Stimulated activated CD4-positive, alpha-beta T cell treated with anti-CD3 and anti-CD28 coated beads, Interleukin-4, amount 100 ng/mL, for 24 hours (primary cell): ENCODE measurements at places on chromosomes 2 and 18.

DNA sequence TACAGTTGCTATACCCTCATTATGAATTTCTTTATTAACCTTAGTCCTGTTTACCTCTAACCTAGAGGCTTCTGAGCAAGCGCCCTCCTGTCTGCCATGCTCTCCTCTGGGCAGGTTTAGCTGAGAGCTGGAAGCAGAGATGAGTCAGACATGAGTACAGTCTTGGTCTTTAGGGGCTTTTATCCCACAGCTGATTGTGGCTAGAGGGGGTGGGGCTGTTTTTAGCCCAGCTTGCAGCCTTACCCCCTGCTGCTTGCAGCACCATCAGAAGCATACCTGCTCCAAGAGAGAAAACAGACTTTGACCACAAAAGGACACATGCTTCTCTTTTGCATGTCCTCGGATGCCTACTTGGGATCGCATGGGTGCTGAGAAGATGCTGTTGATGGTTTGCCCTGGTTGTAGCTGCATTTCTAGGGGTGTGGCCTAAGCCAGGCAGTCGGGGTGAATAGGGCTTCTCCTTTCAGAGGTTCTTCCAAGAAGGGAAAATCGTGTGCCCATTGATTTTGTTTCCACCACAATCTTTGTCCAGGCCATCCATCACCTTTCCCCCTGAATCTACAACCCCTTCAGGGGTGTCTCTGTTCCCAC is 115.0 kb upstream of the LGALSL start:
- DNase-seq, result no peak

DNA sequence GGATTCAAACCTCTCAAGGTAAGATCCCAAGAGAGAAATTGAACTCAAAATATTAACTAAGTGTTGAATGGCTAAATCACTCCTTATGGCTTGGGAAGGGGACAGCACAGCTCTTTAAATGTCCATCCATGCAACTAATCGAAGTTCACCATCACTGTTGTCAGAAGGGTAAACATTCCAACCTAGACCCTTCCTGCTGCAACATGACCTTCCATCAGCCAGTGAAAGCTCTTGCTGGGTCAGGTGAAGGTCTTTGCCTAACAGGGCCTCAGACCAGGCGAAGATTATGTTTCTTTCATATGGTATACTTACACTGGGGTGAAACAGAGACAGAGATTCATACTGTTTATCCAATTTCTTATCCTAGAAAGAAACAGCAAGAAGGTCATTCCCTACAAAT is 16.4 kb downstream of the IAH1 start:
- no peak for DNase-seq

DNA sequence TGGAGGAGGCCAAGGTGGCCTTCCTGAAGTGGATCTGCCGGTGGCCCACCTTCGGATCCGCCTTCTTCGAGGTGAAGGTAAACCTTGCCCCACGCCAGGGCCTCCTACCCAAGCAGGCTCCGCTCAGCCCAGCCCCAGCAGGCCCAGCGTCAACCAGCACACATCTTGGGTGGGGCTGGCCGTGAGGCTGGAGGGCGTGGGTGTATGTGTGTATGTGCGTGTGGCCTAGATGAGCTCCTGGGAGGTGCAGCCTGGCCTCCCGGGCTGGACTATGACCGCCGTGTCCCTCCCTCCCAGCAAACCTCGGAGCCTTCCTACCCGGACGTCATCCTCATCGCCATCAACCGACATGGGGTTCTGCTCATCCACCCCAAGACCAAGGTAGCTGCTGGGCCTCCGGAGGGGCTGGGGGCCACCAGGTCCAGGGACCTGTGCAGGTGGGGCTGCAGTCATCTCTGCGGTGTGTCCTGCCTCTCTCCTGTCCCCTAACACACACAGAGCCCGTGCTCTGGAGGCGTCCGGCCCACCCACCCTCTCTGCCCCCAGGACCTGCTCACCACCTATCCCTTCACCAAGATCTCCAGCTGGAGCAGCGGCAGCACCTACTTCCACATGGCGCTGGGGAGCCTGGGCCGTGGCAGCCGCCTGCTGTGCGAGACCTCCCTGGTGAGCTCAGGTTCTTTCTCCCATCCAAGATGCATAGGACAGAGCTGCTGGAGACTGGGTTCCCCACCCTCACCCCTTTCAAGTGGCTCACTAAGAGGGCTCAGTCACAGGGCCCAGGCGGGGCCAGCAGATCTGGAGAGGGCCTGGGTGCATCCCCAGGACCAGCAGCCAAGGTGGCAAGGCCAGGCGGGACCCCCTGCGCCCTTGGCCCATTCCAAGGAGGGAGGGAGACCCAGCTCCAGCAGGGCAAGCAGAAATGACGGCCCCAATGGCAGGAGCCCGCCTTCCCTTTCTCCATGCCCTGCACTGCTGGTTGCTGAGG is 9.4 kb upstream of the GPR17 start:
- DNase-seq, result no peak

GRCh38 chr2:184611361-184612085 is 13.2 kb downstream of the ZNF804A start:
- no peak for DNase-seq

- no peak for DNase-seq
Observed at GRCh38 chr2:201149064-201149820, 33.3 kb downstream of the CFLAR start.

DNA sequence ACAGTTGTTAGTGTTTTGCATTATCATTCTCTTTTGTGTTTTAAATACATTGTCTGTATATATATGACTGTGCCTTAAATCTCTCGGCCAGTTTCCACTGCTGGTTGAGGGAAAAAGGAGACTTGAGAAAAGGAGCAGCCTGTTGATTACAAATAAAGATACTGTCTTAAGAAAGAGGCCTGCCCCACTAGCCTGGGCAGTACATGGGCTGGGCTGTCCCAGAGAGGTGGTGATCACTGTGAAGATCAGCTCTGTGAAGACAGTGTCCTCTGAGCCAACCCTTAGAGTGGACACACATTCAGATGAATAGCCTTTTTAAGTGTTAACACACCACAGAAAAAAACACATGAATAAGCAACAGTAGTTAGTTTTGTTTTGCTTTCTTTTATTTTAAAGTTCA is 10.0 kb upstream of the OTX1 start:
- no peak for DNase-seq

DNA sequence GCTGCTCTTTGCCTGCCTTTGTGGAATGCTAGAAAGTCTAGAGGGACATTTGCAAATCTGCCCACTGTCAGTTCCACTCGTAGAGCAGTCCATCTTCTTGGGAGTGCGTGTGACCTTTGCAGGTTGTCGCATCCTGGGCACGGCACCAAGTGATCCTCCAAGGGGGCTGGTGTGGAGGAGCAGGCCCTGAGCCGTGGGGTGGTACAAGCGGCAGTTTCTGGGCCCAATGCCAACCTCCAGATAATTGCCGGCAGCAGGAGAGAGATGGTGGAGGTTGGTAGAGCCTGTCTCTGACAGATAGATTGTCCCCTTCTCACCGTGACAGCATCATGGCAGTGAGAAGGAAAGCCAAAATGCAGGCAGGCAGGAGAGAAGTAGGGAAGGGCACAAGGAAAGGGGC is 150.7 kb upstream of the SLC14A2 start:
- DNase-seq, result no peak

DNA sequence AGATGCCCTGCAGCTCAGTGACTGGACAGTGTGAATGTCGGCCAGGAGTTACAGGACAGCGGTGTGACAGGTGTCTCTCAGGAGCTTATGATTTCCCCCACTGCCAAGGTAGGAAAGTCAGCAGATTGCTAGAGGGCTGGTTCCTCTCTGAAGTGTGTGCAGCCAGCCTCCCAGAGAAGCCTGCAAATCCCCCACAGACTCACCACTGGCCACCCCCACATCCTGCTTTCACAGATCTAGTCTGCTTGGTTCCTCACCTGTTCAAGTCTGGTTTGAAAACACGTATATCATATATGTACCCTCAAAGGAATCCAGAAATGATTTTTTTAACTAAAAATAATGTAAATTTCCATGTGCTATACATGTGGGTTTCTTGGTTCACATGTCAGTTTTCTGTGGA is 121.1 kb downstream of the LAMA3 start:
- no peak for DNase-seq

GRCh38 chr2:46329803-46330775 is 32.9 kb downstream of the EPAS1 start:
- DNase-seq, result no peak

DNA sequence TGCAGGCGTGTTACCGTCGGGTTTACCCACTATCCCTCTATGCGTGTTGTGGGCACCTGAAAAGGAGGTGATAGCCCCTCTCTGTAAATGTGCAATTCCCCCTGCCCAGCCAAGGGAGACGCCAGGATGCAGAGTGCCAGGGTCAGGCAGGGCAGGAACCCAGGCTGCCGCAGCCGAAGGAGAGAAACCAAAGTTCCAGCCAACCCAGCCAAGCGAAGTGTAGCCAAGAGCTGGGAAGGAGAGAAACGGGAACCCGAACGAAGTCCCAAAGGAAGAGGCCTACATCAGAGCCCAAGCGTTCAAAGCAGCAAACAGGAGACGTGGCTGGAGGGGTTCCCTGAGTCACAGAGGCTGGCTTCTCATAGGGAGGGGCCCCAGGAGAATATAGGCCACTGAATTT is 24.2 kb upstream of the SPR start:
- no peak for DNase-seq
